ENCODE measurements at places on chromosomes 4 and X. TPM values are rescaled to one million over a fixed set of nuclear protein-coding genes. Genes with fewer than 3 reads are reported as not detected.

DMP1 gene
- not detected for total RNA-seq

MAGEA2 gene
- not detected for total RNA-seq

PLXNA3 gene
- 57.2 TPM for total RNA-seq

SSX4B gene
- not detected for total RNA-seq

RBM47 gene
- 53.3 TPM for total RNA-seq

SLC26A1 gene
- 0.22 TPM for total RNA-seq

KLHL2 gene
- total RNA-seq = 30.8 TPM

RTL9 gene
- 0.22 TPM for total RNA-seq

SSX2 gene
- total RNA-seq = not detected

GRCh38 chr4:40886931-40887763 lies 137.4 kb downstream of the NSUN7 start:
- no peak for DNase-seq

- DNase-seq = no peak
Measured at GRCh38 chr4:5260121-5260520, 208.8 kb downstream of the STK32B start.

DNA sequence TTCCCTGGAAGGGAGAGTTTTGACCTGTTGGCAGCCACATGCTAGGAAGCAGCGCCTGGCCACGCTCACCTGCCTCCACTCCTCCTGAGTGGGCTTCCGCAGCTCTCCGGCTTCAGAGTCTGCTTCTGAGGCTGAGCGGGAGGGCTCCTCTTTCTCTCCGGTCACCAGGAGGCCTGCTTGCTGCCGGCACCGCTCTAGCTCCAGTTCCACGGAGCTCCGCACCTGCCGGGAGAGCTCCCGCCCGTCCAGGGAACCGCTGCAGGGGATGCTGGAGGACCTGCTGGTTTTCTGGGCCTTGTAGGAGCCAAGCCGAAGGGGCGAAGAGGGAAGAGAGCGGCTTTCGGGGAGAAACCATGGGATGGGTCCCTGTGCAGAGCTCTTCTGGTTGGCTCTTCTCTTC lies 26.0 kb downstream of the PPEF2 start:
- no peak for DNase-seq

GRCh38 chrX:136546371-136546781 lies 14.4 kb downstream of the VGLL1 start:
- DNase-seq = no peak

- no peak for DNase-seq
Measured at GRCh38 chrX:40755291-40756249, 20.2 kb upstream of the MED14 start.

Measured in mesenteric fat pad (tissue), 1 donor.